Cerebellar nuclear complex (tissue), 1 donor: ENCODE measurements at places on chromosomes 1 and 21.

GRCh38 chr1:244361764-244362473, 89.8 kb downstream of the ADSS2 start:
- DNase-seq: no peak

DNA sequence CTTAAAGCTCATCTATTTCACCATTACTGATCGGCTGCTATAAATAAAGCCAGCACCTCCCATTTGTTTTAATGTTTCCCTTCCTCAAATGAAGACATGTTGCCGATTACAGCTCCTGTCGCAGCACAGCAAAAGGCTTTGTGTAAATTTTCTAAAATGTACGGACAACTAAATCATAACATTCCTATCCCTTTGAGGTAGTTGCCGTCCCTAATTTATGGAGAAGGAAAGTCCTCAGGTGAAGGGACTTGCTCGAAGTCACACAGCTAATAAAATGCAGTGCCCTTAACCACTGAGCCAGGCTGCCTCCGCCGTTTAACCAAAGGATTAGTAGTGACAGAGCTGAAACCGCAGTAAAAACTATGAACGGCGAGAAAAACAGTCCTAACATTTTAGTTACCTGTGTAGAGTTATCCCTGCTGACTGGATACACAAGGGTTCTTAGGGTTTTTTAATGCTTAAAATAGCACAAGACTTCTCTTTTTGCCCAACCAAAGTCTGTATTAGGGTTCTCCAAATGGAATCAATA, 871 bp downstream of the PINK1 start:
- DNase-seq: no peak

GRCh38 chr1:30417701-30418046, 305.7 kb downstream of the MATN1 start:
- DNase-seq: no peak

GRCh38 chr1:102751111-102751510, 357.2 kb downstream of the COL11A1 start:
- no peak for DNase-seq

DNA sequence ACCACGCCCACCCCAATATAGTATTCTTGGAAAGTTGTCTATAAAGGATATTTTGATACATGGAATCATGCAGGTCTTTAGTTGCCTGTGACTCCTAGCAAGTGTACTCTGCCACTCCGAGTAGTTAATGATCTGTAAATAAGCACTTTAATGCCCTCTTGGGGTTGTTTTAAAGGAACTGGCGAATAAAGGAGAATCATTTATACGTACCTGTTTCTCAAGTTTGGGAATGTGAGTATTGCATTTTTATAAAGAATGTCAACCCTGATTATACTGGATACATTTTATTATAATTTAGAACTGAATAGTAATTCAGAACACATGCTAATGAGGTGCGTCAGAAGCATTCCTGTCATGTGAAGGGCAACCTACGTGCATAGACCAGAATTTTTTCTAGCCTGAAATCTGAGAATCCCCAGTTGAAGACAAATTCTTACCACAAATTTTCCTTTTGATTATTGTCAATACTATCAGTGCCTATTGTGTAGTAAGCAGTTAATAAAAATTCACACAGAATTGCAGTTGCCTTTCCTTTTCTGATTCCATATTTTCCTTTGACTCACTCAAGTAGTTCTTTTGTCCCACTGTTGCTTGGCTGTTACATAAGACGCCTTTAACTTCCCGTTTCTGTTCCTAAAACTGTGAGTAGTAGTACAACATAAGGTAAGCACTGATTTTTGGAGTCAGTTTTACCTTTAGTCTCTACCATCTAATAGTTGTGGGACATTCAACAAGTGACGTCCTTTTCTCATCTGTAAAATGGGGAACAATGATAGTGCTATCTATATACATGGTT, 5.1 kb downstream of the AHCYL1 start:
- DNase-seq: no peak

- DNase-seq: no peak
Observed at GRCh38 chr1:212045981-212046380, 10.4 kb downstream of the DTL start.

- no peak for DNase-seq
Observed at GRCh38 chr21:35905963-35906345, 154.4 kb downstream of the SETD4 start.

GRCh38 chr1:162458236-162458635, 39.4 kb upstream of the UHMK1 start:
- no peak for DNase-seq

GRCh38 chr1:239805851-239806772, 285.6 kb upstream of the FMN2 start:
- no peak for DNase-seq

DNA sequence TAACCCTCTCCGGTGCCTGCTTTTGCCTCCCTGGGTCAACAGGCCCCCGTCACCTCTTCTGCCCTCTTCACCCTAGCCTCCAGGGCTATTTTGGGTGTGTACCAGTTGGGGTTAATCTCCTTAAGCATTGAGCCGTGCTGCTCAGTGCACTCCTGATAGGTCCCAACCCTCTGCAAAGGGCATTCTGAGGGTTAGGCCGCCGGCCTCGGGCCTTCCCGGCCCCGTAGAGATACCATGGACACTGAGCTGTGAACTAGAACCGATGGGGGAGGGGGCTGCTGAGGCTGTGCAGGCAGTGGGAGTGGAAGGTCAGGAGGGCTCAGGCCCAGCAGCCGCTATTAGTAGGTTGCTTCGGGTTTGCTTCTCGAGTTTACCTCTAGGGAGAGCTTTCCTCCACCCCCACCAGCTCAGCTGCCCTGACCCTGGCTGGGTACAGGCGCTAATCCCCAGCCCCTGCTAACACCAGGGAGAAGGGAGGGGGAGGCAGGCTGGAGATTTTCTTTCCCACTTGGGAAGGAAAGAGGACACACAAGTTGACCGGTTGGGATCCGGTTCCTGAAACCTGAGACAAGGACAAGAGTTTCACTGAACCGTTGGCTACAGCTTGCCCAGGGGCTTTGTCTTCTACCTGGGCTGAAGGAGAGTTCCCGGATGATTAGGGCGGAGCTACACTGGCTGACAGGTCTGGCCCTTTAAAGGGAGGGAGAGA, 4.8 kb downstream of the LMOD1 start:
- no peak for DNase-seq

- no peak for DNase-seq
Observed at GRCh38 chr1:3923378-3924185, 23.5 kb upstream of the C1orf174 start.

DNA sequence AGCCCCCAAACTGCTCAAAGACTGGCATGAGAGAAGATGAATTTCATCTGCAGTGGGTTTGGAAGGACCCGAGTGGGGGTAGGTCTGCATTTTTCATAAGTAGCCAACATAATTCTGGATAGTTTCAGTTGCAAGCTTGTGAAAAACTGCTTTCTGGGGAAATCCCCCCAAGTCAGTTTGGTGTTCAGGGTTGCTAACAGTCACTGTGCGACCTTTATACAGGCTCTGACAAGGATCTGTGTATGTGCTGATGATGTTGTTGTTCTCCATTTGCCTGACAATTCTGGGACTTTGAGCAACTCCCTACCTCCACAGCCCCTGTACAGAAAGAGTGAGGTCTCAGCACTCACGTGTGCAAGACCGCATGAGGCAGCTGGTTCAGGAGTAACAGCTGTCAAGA, 87.9 kb downstream of the SUSD4 start:
- no peak for DNase-seq

GRCh38 chr1:203799157-203799556, 3.7 kb downstream of the ZBED6 start:
- no peak for DNase-seq

DNA sequence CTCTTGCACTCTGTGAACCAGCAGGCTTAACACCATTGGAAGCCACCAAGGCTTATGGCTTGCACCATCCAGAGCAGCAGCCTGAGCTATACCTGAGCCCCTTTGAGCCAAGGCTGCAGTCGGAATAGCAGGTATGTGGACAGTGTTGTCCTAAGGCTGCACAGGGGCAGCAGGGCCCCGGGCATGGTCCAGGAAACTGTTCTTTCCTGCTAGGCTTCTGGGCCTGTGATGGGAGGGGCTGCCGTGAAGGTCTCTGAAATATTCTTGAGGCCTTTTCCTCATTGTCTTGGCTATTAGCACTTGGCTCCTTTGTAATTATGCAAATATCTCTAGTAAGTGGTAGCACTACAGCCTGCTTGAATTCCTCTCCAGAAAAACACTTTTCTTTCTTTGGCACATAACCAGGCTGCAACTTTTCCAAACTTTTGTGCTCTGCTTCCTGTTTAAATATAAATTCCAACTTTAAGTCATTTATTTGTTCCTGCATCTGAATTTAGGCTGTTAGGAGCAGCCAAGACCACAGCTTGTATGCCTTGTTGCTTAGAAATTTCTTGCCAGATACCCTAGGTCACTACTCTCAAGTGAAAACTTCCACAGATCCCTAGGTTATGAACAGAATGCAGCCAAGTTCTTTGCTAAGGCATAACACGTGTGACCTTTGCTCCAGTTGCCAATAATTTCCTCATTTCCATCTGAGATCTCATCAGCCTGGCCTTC, 5.2 kb downstream of the KRTAP20-4 start:
- no peak for DNase-seq

GRCh38 chr1:174996476-174996875, 3.3 kb upstream of the CACYBP start:
- DNase-seq: no peak

DNA sequence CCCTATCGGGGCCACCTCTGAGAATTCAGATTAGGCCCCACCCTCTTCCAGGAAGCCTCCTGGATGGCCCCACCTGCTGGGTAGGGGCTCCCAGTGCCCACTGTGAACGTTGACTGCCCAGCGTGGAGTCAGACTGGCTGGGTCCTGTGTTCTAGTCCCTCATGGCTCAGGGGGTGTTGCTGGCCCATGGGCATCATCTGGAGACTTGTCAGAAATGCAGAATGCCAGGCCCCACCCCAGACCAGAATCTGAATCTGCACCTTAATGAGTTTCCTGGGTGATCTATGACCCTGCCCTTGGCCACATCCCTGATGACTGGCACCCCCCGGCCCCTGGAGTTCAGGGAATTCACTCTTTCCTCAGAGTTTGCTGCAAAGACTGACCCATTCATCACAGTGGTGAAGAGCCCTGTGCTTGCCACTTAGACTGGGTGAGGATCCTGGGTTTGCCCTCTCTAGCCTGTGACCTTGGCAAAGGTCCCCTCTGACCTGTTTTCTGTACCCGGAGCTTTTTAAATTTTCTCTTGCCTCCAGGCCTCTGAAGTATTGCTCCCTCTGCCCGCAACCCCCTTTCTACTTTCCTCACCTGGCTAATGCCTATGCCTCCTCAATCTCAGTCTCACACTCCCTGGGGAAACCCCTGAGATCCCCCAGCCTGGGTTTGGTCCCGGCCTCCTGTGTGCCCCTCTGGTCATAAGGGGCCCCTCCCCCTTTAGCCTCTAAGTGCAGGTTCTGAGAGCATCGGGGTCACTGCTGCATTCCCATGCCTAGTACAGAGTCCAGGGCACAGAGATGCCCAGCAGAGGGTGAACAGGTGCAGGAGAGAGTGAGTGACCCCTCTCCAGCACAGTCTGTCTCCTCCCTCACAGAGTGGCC, 184.2 kb downstream of the MATN1 start:
- DNase-seq: no peak

DNA sequence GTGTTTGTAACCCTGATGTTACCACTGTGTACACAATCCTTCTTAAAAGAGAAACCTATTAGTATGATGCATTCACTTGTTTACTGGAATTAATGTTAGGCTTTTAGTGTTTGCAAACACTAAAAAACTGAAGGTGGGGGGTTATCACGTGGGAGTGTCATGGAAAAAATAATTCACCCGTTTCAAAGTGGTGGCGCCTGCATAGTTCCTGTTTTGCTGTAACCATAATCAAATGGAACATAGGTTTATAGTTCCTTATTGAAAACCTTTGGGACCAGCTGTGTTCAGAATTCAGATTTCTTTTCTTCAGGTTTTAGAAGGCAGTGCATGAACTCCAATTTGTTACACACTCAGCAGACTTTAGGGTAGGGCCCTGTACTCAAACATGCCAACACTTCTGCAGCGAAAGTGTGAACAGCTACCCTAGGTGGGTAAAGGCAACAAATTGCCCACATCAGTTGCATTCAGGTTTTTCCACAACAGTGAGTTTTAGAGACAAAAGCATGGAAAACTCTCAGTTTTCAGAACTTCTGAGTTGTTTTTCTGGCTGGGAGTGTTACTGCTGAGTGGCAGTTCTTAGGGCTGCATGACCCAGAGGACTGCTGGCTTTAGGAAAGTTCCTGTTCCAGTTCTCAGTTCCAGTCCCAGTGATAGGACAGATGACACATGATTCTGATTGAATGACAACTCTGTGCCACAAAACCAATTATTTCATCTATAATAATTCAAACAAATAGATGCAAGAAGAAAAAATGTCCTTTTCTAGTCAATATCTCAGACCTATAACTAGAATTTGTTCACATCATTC, 29.1 kb upstream of the IVNS1ABP start:
- DNase-seq: no peak

GRCh38 chr1:230414102-230414501, 12.0 kb downstream of the PGBD5 start:
- no peak for DNase-seq

DNA sequence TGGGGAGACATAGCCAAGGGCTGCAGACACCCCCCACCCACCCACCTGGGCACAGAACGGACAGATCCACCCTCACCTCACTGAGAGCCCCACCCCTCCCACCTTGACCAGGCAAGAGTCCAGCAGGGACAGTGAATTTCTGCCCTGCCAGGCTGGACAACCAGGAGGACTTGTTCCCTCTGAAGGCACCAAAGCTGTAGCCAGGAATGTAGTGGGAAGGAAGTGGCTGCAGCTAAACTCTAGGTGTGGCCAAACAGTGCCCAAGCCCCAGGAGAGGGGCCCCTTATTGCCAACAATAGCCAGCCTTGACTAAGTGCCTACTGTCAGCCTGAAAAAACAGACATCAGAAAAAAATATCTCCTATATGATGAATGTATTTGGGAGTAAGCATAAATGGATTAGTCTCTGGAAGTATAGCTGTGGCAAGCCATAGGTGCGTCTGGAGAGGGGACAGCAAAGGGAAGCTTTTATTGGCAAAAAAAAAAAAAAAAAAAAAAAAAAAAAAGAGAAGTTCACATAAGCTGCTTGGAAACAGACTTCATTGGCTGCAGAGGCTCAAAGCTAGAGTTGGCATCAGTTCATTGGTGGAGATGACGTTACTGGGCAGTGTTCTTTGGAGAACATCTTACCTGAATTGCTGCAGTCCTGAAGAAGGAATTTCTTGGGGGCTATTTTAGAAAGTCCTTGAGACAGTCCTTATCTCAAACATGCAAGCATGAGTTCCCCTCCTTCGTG, 64.1 kb upstream of the TMEM51 start:
- no peak for DNase-seq

DNA sequence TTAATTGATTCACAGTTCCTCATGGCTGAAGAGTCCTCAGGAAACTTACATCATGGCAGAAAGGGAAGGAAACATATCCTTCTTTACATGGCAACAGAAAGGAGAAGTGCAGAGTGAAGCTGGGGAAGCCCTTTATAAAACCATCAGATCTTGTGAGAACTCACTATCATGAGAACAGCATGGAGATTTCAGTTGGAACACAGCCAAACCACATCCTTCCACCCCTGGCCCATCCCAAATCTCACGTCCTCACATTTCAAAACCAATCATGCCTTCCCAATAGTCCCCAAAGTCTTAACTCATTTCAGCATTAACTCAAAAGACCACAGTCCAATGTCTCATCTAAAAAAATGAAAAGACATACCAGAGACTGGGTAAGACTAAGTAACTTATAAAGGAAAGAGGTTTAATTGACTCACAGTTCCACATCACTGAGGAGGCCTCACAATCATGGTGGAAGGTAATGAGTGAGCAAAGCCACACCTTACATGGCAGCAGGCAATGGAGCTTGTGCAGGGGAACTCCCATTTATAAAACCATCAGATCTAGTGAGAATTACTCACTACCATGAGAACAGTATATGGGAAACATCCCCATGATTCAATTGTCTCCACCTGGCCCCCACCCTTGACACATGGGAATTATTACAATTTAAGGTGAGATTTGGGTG, 105.2 kb downstream of the MRPL39 start:
- DNase-seq: no peak
